Cortex of kidney (tissue), 1 donor: ENCODE measurements at places on chromosomes 3 and 15.

GRCh38 chr15:99361545-99362185 lies 110.4 kb downstream of the LRRC28 start:
- DNase-seq = no peak

DNA sequence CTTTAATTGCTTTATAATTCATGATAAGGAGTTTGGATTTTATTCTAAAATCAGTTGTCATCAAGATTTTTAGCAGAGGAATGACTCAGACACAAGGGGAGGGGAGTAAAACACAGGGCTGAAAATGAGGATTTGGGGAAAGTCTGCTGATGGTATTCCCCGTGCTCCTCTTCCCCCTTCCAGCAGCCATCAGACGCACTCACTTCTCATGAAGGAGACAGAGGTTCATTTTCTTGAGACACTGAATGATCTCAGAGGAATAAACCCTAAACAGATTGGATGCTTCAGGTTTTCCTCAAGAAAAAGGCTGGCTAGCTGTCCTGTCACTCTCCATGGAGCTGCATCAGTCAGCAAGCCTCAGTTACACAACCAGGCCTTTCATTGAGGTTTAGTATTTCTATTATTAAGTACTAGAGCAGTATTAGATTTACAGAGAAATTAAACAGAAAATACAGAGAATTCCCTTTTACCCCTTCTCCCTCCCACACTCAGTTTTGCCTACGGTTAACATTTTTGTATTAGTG lies 166.4 kb downstream of the C3orf70 start:
- no peak for DNase-seq

GRCh38 chr3:44208568-44208967 lies 33.1 kb upstream of the TOPAZ1 start:
- no peak for DNase-seq

DNA sequence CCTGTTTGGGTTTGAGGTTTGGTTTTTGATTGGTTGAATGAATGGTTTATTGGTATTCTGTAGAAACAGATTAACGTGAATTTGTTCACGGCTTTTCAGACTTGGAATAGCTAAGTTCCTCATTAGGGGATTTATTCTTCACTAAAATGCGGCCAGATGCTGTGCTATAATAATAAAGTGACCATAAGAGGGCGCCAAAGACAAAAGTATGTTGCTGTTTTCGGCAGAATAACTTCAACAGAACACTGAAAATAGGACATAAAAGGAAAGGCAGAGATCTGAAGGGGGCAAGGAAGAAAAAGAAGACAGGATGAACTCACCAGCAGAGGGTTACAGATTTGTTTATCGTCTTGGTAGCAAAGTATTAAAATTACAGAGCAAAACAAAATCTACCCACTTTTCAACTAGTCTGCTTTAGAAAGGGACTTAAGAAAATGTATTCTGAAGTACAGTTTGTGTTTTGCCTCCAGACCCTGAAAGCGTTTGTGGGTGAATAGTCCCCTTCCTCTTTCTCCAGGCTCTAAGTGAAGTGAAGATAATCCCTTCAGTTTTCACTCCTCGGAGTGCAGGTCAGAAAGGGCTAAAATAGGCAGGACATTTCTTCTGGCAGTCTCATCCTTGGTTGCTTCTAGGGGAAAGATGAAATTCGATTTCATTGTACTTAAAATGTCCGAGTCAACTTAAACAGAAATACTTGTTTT lies 147.6 kb downstream of the IL20RB start:
- DNase-seq = no peak

DNA sequence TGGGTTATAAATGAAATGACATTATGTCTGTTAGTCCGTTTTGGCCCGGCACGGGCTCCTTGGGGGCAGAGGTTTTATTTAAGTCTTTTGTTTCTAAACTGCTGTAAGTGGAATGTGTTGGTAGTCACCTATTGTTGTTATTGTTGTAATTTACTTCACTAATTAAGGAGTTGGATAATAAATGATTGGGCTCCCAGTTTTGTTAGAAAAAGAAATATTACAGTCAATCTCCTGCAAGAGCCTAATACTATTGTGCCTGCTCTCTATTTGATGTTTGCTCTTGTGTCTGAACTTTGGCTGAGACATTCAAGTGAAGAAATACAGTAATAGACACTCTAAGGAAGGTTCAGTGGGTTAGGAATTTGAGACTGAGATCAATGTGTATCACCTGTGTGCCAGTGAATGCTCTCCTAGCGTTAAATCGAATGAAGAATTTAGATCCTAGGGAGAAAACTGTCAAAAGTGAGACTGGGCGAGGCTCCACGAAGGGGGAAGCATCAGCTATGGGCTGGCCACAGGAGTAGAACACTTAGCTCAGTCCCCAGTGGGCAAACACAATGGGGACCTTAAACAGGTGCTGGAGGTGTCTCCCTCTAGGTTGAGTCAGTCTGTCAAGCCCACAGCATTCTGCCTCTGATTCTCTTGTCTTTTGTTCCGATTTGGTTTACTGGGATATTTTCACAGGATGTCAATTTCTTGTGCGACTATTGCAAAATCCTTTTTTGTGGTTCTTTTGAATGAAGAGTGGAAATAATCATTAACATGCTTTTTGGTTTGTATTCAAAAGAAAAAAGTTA lies 1.2 kb downstream of the ROBO2 start:
- DNase-seq = no peak

GRCh38 chr15:90067181-90067952 lies 34.9 kb downstream of the IDH2 start:
- no peak for DNase-seq

- no peak for DNase-seq
These were observed 127.6 kb downstream of the SOX2 start for GRCh38 chr3:181839039-181839915.

- DNase-seq = no peak
These were observed 54.6 kb downstream of the PPM1L start for GRCh38 chr3:160810362-160811236.

- DNase-seq = no peak
These were observed 317.0 kb downstream of the VGLL3 start for GRCh38 chr3:86673991-86674390.

- no peak for DNase-seq
These were observed 125.6 kb downstream of the ETFA start for GRCh38 chr15:76185716-76186115.

GRCh38 chr3:184765730-184766074 lies 46.3 kb upstream of the VPS8 start:
- DNase-seq = no peak

DNA sequence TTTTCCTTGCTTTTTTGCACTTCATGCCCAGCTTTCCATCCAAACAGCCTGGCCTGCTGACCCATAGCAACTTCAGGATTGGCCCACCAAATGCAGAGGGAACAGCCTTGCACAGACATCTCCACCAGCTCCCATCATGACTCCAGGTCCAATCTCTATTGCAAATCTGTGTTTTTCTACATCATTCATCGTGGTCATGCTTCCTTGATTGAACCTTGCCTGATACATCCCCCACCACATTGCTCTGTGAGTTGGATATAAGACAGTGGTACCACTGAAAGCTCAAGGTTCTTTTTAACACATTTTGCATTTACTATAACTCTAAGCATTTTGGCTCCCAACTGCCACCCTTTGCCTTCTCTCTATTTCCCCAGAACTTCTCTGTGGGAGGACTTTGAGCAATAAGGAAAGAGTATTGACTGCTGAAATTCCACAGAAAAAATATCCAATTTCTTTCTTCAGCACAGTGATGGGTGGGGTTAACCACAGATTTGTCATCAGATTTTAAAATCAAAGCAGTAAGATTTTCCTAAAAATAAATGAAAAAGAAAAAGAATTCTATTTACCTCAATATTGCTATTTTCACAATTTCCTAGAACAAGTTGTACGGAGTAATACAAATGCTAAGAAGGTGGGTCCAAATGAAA lies 114.6 kb upstream of the GALNT15 start:
- no peak for DNase-seq

DNA sequence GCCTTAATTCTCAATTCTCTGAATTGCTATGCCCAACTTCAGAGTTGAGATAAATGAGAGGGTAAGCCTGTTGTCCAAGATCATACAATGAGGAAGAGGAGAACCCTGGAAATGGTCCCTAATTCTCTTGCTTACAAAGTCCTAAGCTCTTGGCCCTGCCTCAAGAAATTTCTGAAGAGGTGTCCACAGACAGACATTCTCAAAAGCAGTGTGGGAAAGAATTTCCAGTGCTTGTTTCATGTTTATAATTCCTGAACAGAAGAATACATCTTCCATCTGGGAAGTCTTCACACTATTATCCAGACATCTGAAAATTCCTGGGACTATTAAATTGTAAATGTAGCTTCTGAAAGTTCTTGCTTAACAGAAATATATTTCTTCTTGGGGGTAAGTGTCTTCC lies 166.8 kb upstream of the LRTM1 start:
- DNase-seq = no peak

- no peak for DNase-seq
These were observed 12.9 kb upstream of the DCBLD2 start for GRCh38 chr3:98914210-98915080.

DNA sequence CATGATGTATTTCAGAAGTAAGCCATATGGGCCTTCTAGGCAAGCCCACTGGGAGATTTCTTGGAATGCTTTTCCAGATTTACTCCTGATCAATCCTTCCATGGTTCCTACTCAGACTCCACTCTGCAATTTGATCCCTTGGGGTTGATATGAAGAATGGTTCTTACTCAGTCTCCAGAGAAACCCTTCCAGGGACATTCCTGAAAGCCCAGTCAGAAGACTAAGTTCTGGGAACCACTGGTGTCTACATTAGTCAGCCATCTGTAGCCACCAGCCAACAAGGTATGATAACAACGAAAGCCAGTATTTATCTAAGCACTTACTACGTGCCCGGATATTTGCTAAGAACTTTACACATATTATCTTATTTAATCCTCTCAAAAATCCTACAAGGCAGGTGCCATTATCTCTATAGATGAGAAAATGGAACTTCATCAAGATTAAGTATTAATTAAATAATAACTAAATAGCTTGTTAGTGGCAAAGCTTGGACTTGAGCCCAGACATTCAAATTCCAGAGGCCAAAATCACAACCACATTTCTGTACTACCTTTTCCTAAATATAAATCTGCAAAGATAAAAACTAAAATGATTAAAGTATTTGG lies 32.7 kb downstream of the ZNF385D start:
- DNase-seq = no peak

GRCh38 chr3:28109829-28110228 lies 131.6 kb upstream of the CMC1 start:
- DNase-seq = no peak

- no peak for DNase-seq
These were observed 9.6 kb downstream of the DNAJB8 start for GRCh38 chr3:128456776-128457715.

DNA sequence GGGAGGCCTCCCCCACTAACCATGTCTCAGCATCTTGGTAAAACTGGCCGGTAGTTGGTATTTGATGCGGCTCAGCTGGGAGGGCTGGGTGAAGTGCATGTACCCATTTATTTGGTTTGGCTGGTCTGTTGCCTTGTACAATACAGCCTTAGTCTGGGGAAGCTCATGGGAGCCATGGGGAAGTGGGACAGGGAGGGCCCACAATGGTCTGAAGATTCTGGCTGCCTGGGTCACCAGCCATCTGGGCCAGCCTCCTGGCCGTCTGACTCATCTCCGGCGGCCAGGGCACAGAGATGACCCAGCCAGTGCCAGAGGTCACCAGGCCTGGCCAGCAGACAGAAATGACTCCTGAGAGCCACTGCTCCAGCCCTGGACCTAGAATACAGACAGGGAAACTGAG lies 51.6 kb upstream of the SMAD6 start:
- DNase-seq = no peak

DNA sequence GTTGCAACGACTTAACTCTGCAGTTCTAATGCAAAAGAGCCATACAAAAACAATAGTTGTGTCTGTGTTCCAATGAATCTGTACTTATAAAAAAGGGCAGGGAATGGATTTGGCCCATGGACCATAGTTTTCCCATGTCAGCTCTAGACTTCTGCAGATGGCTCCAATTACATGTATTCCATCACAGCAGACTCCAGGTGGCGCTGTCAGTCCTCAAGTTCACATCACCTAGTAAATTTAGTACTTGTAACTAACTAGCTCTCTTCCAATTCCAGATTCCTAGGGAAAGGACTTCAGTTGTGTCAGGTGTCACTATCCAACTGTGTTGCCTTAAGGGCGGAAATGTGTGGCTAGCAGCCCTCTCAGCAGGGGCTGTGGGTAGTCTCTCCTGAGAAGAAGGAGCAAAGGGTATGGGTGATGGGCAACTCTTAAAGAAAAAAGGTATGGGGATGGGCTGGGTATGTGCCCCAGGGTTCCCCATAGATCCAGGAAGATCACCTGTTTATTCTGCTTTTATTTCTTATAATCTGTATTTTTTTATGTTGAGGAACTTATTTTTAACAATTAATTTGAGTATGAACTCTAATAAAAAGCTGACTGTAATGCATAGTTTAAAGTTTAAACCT lies 36.2 kb downstream of the BBS4 start:
- no peak for DNase-seq

DNA sequence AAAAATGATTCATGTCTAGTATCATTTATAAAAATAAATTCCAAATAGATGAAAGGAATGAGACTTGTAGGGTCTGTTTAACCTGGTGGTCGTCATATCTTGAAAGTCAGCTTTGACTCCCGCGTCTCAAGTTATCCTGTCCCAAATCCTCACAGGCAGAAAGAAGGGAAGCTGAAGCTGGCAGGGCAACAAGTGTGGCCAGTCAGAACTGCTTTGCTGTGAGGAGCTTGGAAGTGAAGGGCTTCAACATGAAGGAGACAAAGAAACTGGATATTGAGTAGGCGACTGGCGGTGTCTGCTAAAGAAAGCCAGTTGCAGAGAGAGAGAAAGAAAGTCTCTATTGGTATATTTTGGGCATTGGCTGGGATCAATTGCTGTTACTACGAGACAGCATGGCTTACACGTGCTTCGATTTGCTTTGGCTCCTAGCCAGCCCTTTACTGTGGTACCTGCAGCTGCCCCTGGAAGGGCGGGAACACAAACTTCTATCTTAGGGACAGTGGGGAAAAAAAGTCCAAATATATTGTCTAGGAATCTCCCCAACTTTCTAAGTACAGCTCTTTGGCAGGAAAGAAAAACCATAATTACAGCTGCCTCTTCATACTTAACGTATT lies 107.2 kb downstream of the CHST2 start:
- DNase-seq = no peak

DNA sequence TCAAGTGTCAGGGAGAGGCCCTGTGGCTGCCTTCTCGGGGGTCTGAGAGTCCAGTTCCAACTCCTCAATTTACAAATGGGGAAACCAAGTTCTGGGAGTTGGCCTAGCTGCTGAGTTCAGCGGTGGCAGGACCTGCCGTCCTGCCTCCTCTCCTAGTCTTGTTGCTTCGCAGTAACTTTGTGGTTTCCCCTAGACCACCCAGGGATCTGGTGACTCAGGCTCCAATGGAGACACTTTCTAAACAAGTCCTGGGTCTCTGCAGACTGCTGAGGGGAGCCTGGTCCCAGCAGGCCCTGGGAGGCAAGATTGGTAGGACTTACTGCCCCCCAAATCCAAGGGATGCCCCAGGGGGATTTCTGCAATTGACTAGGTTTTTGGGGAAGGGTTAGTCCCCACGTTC lies 83.6 kb downstream of the SMAD6 start:
- DNase-seq = no peak

GRCh38 chr15:65189102-65189740 lies 4.1 kb upstream of the CLPX start:
- no peak for DNase-seq

- no peak for DNase-seq
These were observed 85.2 kb upstream of the ANKRD34C start for GRCh38 chr15:79197285-79197684.
